C1 segment of cervical spinal cord (tissue), 14 donors: ENCODE measurements at places on chromosomes 5 and 9.

- no peak for DNase-seq
Observed at GRCh38 chr5:6142353-6142752, 236.0 kb downstream of the MED10 start.

DNA sequence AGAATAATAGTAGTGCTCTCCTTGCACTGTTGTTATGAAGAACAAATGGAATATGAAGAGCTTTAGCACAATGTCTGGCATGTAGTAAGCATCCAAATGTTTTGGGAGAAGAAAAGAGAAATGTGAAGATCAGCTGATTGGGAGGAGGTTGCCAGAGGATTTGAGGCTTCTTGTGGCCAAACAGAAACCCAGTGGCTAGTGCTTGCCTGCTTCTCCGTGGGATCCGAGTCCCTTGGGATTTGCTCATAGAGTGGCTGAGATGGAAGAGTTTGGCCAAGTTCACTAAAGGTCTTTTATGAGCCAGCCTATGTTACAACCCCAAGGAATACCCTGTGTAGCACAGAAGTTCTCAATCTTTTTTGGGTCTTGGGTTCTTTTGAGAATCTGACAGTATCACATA is 86.0 kb downstream of the ANGPTL2 start:
- no peak for DNase-seq

DNA sequence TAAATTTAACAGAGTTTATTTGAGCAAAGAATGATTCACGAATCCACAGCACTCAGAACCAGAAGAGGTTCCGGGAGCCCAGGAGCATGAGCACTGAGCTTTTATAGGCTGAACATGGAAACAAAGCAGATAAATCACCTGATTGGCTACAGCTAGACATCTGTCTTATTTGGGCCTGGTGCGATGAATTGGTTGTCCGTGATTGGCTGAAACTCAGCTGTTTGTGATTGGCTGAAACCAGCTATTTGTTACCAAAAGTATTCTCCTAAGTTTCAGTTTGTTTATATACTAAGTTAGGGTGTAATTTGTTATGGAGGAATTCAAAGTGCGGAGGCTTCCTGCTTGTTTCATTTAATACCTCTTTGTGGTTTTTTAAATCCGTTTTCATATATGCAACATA is 15.8 kb upstream of the LCP2 start:
- DNase-seq, result no peak

GRCh38 chr5:168209997-168210396 is 81.4 kb upstream of the WWC1 start:
- no peak for DNase-seq

DNA sequence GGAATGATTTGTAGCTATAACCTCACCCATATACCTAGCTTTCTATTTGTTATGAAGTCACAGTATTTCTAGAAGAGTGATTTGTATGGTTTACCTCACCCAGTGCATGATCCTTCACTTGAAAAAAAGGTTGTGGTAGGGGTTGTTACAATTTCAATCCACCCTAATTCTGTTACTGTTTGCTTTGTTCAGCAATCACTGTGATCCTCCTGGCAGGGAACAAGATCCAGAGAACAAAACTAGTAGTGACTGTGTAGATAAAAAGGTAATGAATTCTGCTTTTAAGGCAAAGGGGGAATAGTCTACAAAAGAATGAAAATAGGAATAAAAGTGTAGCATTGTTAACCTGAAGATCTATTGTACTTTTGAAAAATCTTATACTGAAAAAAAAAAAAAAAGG is 191.3 kb upstream of the SH3GL2 start:
- no peak for DNase-seq

DNA sequence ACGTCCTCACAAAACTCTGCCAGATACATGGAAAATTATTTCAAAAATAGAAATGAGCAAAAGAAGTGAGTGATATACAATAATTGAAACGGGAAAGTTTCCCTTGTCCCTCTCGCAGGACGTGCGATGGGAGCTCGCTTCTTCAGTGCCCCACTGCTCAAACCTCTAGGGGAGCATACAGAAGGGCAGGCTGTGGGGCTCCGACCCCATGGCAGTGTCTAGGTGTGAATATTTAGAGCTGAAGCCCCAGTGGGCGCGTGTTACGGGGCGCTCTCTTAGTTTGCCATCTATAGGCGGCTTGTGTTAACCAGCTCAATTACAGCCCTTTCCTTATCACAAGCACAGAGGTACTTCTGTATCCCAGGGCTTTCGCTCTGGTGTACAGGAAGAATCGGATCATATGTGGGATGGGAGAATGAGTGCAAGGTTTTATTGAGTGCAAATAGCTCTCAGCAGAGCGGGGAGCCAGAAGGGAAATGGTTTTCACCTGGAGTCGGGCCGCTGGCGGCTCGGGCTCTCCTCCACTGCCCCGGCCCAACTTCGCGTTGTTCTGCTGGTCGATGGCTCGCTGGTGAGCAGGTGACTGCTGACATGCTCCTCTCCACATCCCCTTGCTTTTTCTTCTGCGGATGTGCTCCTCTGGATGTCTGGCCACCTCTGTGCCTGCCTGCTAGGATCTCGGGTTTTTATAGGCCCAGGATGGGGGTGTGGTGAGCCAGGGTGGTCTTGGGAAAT is 334.0 kb upstream of the PTPRD start:
- no peak for DNase-seq

GRCh38 chr9:78860801-78861475 is 564.0 kb downstream of the PSAT1 start:
- DNase-seq, result no peak

DNA sequence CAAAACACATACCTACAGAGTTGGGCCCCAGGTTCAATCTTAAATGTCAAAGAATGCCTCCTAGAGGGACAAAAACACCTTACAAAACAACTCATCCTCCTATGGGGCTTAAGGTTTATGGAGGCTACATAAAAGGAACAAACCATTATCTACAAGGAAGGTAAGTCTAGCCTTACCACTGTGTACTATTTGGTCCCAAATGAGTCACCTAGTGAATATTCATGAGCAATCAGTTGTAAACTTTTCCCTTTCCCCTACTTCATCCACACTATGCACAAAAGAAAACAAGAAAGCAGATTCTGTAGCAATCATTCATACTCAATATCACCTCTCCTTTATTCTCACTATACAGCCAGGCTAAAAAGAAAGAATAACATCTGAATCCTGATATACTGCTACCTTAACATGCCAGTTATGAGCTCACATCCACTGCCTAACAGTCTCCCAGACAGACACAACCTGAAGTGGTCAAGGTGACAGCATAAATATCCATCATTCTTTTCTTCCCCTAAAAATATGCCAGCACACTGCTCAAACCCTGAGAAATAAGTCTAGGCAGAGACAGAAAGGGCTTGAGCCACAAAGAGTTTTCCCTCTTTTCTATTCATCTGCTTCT is 6.2 kb downstream of the OXCT1 start:
- no peak for DNase-seq
